ENCODE measurements at places on chromosomes 5 and 9.

DNA sequence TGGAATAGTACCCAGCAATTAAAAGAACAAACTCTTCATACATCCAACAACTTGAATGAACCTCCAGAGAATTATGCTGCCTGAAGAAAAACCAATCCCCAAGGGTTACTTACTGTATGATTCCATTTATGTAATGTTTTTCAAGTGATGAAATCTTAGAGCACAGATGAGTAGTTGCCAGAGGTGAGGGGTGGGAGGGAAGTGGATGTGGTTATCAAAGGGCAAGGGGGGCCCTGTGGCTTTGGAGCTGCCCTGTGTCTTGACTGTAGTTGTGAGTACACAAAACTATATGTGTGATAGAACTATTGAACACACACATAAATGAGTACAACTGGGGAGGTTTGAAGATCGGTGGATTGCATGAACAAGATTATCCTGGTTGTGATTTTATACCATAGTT, 115.8 kb upstream of the SLC25A48 start:
- peaks cover 24% of the 10 kb centered on the region for H3K27me3 ChIP-seq
- no peaks in the 10 kb centered on the region for H3K36me3 ChIP-seq
- no peaks in the 10 kb centered on the region for H3K4me1 ChIP-seq
- no peak for DNase-seq
- H3K4me3 ChIP-seq, result no peak overlapping the region

GRCh38 chr9:37466037-37466709, 923 bp upstream of the ZBTB5 start:
- H3K36me3 ChIP-seq, result peaks cover 25% of the 10 kb centered on the region
- H3K4me3 ChIP-seq, result peak overlapping the region; percentile 94
- H3K4me1 ChIP-seq, result peaks cover 35% of the 10 kb centered on the region
- DNase-seq, result no peak
- peak overlapping the region; percentile 96 for H3K27ac ChIP-seq

- H3K27ac ChIP-seq, result no peak overlapping the region
- peaks cover 22% of the 10 kb centered on the region for H3K36me3 ChIP-seq
- H3K4me1 ChIP-seq, result peaks cover 6% of the 10 kb centered on the region
- no peaks in the 10 kb centered on the region for H3K27me3 ChIP-seq
- H3K4me3 ChIP-seq, result no peak overlapping the region
- DNase-seq, result no peak
Measured at GRCh38 chr9:136825295-136826187, 16.7 kb upstream of the AJM1 start.

DNA sequence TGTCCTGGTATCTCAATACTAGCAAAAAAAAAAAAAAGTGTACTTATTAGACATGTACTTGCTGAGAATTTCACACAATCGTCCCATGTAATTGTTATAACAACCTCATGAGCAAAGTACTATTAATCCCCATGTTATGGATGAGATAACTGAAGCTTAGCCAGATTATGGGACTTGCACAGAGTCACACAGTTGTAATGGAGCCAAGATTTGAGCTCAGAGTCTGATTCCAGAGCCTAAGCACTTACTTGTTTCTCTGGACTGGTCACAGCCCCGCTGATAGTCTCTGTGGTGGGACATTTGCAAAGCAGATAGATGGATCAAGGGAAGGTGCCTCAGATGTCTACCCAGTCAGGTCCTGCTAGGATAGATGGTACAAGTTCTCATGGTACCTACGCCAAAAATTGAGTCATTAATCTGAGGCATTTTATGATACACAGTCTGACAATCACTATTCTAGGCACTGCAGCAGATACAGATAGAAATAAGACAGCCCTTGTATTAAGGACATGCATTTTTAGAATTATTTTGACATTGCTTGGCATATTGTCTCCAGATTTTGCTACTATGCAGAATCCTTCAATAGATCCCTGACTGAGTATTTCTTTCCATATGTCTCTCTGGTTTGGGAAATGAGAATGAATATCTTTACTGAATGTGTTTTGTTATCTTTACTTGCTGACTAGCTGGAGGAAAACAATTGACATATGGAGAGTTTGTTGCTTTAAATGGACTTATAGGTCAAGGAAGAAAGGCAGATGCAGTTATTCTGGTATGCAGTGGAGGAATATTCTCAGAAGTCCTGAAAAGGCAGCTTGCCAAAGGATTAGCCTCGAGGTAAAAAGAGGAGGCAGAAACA, 149.5 kb downstream of the ADAMTSL1 start:
- H3K27ac ChIP-seq, result no peak overlapping the region
- H3K4me3 ChIP-seq, result no peak overlapping the region
- H3K36me3 ChIP-seq, result no peaks in the 10 kb centered on the region
- DNase-seq, result no peak

DNA sequence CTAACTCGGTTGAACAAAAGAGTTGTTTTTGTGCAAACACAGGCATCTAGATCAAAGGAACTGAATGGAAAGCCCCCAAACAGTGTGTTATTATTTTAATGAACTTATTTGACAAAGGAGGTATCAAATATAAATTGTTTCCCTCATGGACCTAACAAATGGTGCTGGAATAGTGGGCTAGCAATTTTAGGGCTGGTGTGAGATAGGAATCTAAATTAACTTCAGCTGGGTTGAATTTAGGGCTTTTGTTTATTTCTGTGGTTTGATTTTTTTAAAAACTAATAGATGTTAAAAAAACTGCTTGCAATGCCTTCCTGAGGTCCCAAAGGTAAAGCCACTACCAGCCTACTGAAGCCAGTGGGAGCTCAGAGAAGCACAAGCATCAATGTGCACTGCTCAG, 42.1 kb downstream of the TTC39B start:
- H3K27me3 ChIP-seq, result no peaks in the 10 kb centered on the region
- H3K27ac ChIP-seq, result no peak overlapping the region
- DNase-seq, result no peak
- H3K36me3 ChIP-seq, result peaks cover 2% of the 10 kb centered on the region
- peaks cover 30% of the 10 kb centered on the region for H3K4me1 ChIP-seq

DNA sequence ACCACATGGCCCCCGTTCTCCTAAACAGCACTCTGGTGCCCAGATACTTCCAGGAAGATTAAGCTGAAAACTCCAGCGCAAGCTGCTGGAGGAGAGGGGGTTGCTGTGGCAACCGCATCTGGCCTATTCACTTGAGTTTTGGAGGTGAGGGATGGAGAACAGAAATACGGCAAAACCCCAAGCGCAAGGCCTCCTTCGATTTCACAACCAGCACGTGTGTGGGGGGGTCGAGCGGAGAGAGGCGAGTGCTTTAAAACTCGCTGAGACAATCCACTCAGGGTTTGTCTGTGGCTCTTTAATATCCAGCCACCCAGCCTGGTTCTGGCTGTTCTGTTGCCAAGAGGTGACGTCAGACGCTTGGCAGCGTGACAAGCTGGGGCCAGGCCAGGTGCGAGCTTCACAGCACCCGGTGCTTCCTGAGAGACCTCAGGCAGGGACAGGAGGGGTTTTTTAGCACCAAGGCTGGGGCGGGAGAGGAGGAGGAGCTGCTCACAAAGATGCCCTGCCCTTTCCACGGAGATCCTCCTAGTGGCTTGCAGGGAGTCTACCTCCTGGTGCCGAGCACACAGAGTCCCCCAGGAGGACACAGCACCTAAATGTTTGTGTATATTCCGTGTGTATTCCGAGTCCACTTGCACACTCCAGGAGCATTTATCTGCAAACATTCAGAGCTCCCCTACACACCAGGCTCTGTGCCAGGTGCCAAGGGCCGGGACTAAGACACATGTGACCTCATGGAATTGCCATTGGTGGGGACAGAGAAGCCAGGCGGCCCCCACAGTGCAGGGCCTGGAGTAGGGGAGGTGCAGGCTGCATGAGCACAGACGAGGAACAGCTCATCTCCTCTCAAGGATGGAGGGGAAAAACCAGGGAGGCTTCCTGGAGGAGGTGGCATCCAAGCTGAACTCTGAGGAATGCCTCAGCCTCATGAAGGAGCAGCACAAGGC, 194.6 kb downstream of the OLFM1 start:
- H3K27me3 ChIP-seq, result peaks cover 12% of the 10 kb centered on the region
- H3K4me1 ChIP-seq, result no peaks in the 10 kb centered on the region

- peaks cover 34% of the 10 kb centered on the region for H3K36me3 ChIP-seq
- H3K27me3 ChIP-seq, result no peaks in the 10 kb centered on the region
- no peak for DNase-seq
- H3K27ac ChIP-seq, result peak overlapping the region; percentile 25
- H3K4me1 ChIP-seq, result peaks cover 13% of the 10 kb centered on the region
Measured at GRCh38 chr5:109837231-109837861, 147.6 kb downstream of the MAN2A1 start.

GRCh38 chr5:115116001-115116400, 53.7 kb downstream of the TRIM36 start:
- H3K4me3 ChIP-seq, result no peak overlapping the region
- H3K27me3 ChIP-seq, result peaks cover 94% of the 10 kb centered on the region
- no peaks in the 10 kb centered on the region for H3K4me1 ChIP-seq
- DNase-seq, result no peak
- no peaks in the 10 kb centered on the region for H3K36me3 ChIP-seq

GRCh38 chr9:77541055-77541454, 107.1 kb downstream of the GNA14 start:
- H3K27me3 ChIP-seq, result peaks cover 3% of the 10 kb centered on the region
- H3K36me3 ChIP-seq, result no peaks in the 10 kb centered on the region
- H3K4me3 ChIP-seq, result no peak overlapping the region
- H3K27ac ChIP-seq, result no peak overlapping the region
- no peaks in the 10 kb centered on the region for H3K4me1 ChIP-seq

DNA sequence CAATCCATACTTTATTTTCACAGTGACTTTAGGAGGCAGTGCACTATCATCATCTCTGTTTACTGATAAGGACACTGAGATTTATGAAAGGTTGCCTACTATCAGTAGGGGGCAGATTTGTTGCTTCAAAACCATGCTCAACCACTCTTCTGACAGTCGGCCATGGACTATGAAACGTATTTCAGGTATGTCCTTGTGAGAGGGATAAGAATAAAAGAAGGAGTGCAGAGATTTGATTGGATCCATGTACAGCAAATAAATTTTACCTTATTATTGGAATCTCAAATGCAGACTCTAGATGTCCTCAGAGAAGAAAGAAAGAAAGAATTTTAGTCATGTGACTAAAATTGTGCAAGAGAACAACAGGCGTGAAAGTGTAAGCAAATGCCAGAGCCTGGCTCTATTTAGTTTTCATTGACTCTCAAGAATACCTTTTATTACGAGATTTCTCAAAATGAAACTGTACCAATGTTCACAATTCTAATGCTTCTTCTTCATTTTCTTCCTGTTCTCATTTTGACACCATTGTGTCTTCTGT, 296.6 kb upstream of the RASA1 start:
- peaks cover 18% of the 10 kb centered on the region for H3K27me3 ChIP-seq
- no peak for DNase-seq
- H3K36me3 ChIP-seq, result peaks cover 4% of the 10 kb centered on the region
- no peak overlapping the region for H3K4me3 ChIP-seq
- H3K4me1 ChIP-seq, result peaks cover 11% of the 10 kb centered on the region
- H3K27ac ChIP-seq, result no peak overlapping the region

DNA sequence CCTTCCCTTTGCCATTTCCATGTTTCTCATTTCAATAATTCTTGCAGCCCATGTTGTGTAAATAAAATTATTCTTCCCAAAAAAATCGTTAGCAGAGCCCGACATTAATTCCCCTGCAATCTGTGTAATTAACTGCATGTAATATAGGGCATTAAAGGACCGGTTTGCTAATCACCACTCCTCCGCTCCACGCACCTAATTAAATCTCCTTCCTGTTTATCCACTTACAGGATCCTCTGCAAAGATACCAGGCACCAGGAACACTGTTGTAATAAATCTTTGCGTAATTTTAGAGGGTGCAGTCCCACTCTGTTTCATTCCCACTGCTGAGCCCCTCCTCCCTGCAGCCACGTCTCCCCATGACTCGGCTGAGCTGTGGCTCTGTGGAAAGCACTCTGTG, 105.0 kb upstream of the PPP1R26 start:
- H3K4me3 ChIP-seq, result no peak overlapping the region
- H3K27me3 ChIP-seq, result peaks cover 30% of the 10 kb centered on the region
- no peak for DNase-seq
- H3K4me1 ChIP-seq, result no peaks in the 10 kb centered on the region
- no peak overlapping the region for H3K27ac ChIP-seq

DNA sequence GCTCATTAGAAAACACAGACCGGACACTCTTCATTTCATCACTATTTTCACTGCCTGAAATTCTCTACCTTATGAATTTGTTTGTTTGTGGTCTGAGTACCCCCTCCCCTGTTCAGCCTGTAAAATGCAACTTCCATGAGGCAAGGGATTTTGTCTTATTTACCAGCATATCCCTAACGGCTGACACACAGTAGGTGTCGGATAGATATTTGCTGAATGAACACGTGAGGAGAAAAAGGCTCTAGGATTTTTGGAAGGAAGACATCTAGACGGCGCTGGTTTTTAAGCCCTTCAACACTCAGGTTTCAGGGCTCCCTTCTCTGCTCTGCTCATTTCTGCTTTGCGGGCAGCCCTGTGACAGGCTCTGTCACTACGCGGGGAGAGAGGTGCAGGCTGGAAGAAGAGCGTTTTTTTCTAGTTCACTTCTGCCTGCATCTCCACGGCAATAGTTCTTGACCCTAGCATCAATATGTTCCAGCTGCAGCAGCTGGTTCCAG, 41.0 kb downstream of the KCNMB1 start:
- DNase-seq, result no peak
- no peak overlapping the region for H3K4me3 ChIP-seq

- no peak overlapping the region for H3K27ac ChIP-seq
- peaks cover 4% of the 10 kb centered on the region for H3K36me3 ChIP-seq
- DNase-seq, result no peak
Measured at GRCh38 chr5:78829811-78830527, 155.1 kb downstream of the ARSB start.

- peaks cover 7% of the 10 kb centered on the region for H3K4me1 ChIP-seq
- H3K4me3 ChIP-seq, result no peak overlapping the region
- H3K27me3 ChIP-seq, result no peaks in the 10 kb centered on the region
- no peak for DNase-seq
Measured at GRCh38 chr5:33457126-33457525, 16.4 kb downstream of the TARS1 start.

- H3K4me1 ChIP-seq, result no peaks in the 10 kb centered on the region
- H3K27ac ChIP-seq, result no peak overlapping the region
- DNase-seq, result no peak
- H3K4me3 ChIP-seq, result no peak overlapping the region
- no peaks in the 10 kb centered on the region for H3K27me3 ChIP-seq
- H3K36me3 ChIP-seq, result no peaks in the 10 kb centered on the region
Measured at GRCh38 chr5:97071101-97071500, 71.3 kb downstream of the LIX1 start.

GRCh38 chr5:125232779-125233230, 486.4 kb upstream of the ZNF608 start:
- no peak overlapping the region for H3K27ac ChIP-seq
- no peaks in the 10 kb centered on the region for H3K4me1 ChIP-seq
- H3K36me3 ChIP-seq, result peaks cover 2% of the 10 kb centered on the region
- H3K4me3 ChIP-seq, result no peak overlapping the region
- no peak for DNase-seq
- no peaks in the 10 kb centered on the region for H3K27me3 ChIP-seq

- H3K27ac ChIP-seq, result no peak overlapping the region
- DNase-seq, result no peak
- H3K4me1 ChIP-seq, result no peaks in the 10 kb centered on the region
- H3K27me3 ChIP-seq, result peaks cover 26% of the 10 kb centered on the region
- H3K36me3 ChIP-seq, result no peaks in the 10 kb centered on the region
Measured at GRCh38 chr9:89639367-89639795, 34.6 kb downstream of the GADD45G start.
